ENCODE measurements at places on chromosomes 5 and 9.

DNA sequence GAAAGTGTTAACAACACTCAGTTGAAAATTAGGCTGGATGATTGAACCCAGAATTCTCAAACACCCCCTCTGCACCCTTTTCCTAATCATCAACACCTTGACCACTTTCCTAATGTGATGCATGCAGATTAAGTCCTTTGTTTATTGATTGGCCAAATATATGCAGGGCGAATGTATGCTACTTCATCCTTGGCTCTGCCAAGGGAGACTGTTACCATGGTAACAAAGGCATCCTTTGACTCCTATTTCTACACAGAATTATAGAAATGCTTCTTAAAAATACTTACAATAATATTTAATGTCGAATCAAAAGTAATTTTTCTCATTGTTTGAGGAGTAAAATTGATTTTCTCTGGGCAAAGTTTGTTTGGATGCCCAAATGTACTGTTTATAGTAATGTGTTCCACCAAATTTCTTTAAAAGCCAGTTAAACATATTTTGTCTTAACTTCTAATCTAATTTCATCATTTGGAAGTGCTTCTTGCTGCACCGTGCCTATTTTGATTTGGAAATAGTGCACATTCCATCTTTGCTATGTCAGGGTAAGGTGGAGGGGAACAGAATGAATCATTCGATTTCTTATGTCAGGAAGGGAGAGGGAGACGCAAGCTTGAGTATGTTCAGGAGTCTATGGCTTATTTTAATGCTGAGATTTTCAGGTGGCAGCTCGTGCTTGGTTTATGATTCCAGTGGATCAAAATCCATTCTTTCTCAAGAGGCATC lies 1384.3 kb upstream of the WWC1 start:
- DNase-seq, result no peak

DNA sequence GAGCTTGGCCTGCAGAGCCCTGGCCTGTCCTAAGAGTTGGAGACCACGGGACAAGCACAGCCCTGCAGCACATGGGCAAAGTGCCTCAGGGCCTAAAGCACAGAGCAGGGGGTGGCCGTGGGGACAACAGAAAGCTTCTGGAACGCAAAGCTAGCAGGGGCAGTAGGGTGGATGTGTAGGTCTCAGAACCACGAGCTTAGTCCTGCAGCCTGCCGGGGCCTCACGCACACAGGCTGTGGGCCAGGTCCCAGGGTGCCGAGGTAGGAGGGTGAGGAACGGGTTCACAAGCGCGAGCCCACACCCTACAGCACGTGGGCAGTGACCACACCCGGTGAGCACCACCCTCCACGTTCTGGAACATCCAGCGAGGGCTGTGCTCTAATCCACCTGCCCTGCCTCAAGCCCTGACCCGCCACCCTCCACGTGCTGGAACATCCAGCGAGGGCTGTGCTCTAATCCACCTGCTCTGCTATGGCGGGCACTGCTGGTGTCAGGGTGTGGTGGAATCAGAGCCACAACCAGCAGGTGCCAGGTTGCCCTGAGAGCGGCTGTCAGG lies 9.3 kb downstream of the CLPTM1L start:
- DNase-seq, result no peak

DNA sequence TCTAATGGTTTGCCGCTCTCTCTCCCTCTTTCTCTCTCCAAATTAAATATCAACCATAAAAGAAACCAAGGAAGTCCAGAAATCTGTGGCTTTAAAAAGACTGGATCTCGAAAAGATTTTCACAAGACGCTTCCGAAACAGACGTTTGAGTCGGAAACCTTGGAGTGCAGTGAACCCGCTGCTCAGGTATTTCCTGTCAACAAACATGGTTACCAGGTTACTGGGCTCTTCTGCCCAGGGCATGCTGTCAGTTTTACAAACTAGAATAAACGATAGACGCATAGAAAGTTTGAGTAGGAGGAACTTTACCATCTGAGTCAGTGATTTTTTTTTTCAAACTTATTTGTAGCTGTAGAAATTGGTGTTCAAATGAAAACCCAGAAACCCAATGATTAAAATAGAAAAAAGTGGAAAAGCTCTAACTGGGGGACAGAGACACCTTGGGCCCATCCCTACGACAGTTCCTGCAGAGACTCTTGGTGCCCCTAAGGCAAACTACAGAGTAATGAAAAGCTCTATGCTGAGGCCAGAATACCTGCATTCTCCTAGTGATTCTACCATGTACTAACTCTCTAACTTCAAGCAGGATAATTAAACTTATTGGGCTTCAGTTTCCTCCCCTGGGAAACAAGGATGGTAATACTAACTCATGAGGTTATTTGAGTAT lies 90.0 kb downstream of the DOCK8 start:
- DNase-seq, result no peak

- DNase-seq, result no peak
Measured at GRCh38 chr9:88418025-88418424, 29.8 kb downstream of the SPIN1 start.

DNA sequence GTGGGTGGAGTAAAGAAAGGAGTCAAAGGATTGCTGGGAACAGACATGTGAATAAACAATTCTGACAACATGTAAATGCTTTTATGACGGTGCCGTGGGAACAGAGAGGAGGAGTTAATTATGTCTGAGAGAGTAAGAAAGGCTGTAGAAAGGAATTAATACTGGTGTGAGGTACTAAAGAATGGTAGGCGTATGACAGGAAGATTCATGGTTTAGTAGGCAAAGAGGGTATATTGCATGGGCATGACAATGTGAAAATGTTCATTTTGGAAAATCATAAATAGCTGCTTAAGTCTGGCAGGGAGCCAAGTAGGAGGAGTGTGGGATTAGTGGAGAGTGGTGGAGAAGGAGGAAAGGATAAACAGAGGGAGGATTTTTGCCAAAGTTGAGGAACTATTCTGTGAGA lies 19.7 kb downstream of the NAA35 start:
- DNase-seq, result no peak

DNA sequence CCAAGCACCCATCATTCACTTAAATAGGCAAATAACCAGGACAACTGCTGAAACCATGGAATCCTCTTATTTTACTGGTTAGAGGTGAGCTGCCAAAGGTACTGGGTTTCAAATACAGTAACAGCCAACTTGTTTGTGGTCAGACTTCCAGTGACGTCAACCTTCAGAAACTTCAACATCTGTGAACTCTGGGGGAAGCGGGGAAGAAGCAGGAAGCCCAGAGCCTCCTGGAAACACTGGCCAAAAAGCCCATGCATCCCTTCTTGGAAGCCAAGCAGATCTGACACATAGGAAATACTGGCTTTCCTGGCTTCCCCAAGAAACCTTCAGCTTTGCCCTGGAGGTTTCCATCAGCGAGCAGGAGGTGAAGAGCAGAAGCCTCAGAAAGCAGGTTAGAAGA lies 4.9 kb upstream of the FRRS1L start:
- no peak for DNase-seq

GRCh38 chr5:141915881-141916336 lies 7.8 kb upstream of the DELE1 start:
- DNase-seq, result no peak

GRCh38 chr5:158450751-158451171 lies 591.8 kb upstream of the CLINT1 start:
- DNase-seq, result no peak

GRCh38 chr5:121399879-121400278 lies 451.8 kb upstream of the FTMT start:
- no peak for DNase-seq

DNA sequence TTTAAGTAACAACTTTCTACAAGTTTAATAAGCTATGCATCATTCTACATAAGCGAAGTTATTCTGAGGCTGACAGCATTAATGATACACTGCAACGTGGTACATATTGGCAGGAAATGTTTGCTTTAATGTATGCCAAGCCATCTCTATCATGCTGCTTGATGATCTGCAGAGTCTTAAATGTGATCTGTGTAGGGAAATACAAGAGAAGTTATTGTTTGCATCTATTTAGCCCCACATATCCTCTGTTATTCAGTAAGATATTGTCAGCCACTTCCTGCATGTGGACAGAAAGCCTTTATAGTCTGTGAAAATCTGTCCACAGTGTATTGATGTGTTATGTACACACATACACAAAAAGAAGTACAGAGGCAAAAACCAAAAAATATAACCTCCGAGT lies 193.1 kb upstream of the FREM1 start:
- no peak for DNase-seq

DNA sequence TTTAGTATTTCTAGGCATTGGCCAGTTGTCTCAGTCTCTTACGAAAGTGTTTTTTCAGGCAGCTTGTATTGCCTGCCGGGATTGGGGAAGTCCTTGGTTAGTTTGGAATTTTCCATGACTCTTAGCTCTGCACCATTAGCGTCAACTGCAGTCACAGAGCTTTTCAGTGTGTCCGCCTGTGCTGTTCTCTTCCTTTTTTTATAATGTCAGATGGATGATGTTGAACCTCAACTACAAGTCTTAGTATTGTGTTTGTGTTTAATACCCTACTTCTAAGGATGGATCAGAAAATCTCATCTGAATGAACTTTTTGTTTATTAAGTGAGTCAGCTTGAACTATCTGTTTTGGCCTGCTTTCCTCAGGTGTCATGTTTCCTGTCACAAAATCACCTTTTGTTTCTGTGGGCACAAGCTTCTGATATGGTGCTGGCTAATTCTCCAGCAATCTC lies 33.1 kb downstream of the ATP6V0E1 start:
- DNase-seq, result no peak

DNA sequence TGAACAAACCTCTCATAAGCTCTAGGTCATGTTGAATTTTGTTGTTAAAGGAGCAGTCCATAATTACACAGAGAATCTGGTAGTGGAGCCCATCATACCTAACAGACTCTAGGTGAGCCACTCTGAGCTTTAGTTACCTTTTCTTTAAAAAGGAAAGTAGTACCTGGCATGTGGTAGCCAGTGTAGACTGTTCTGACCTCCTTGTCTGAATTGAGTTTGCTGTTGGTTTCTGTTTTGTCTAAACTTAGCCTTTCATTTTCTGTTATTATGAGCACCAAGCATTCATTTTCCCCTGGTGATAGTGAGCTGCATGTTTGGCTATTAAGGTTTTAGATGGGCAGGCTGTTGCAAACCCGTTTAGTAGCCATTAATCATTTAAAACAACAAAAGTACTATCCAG lies 112.2 kb downstream of the MAST4 start:
- DNase-seq, result no peak

DNA sequence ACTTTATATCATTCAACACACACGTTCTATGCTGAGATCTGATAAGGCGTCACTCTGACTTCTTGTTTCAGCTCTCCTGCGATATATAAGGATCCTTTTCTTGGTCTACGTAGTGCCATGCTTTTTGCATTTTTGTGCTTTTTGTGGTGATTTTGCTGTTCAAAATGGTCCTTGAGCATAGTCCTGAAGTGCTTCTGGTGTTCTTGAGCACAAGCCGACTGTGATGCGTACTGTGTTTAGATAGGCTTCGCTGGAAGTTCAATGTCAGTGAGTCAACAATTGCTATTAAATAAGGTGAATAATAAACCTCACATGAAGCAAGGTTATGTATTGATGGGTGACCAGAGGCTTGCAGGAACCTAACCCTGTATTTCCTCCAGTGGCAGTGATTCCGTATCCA lies 46.8 kb downstream of the ACO1 start:
- no peak for DNase-seq

- DNase-seq, result no peak
Measured at GRCh38 chr9:106920701-106921283, 57.8 kb downstream of the ZNF462 start.

DNA sequence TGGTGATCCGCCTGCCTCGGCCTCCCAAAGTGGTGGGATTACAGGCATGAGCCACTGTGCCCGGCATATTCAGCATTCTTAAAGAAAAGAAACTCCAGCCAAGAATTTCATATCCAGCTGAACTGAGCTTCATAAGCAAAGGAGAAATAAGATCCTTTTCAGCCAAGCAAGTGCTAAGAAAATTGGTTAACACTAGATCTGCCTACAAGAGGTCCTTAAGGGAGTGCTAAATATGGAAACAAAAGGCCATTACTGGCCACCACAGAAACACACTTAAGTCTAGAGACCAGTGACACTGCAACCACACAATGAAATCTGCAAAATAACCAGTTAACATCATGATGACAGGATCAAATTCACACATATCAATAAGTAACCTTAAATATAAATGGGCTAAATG lies 331.5 kb downstream of the MAN2A1 start:
- DNase-seq, result no peak

GRCh38 chr5:143683459-143683858 lies 128.5 kb upstream of the HMHB1 start:
- DNase-seq, result no peak

GRCh38 chr5:1432296-1432695 lies 12.9 kb downstream of the SLC6A3 start:
- DNase-seq, result no peak

DNA sequence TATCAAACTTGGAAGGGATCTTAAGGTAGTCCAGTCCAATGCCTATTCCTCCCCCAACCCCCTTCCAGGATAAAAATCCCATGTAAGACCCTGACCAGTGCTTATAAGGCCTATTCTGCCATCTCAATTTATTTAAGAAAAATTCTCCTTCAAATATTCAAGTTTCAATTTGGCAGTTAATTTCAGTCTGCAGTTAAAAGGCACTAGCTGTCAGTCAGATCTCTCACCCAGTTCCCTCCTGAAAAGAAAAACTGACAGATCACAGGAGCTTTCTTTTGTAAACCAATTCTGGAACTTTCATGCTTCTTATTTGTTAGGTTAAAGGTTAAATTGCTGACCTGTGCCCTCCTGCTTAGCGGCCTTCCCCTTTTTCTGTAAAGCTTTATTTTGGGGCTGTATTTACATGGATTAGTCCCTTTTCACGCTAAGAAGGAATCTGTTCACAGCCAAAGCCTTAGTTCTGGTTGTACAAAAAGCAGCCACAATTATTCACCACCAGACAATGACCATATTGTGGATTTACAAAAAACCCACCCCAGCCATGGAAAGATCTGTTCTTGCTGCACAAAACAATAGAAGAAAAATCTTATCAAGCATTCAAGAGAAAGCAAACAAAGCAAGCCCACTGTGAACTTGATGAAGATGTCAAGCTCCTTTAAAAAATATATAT lies 68.7 kb downstream of the DENND1A start:
- DNase-seq, result no peak

GRCh38 chr9:94010980-94011533 lies 55.9 kb upstream of the BARX1 start:
- DNase-seq, result no peak

DNA sequence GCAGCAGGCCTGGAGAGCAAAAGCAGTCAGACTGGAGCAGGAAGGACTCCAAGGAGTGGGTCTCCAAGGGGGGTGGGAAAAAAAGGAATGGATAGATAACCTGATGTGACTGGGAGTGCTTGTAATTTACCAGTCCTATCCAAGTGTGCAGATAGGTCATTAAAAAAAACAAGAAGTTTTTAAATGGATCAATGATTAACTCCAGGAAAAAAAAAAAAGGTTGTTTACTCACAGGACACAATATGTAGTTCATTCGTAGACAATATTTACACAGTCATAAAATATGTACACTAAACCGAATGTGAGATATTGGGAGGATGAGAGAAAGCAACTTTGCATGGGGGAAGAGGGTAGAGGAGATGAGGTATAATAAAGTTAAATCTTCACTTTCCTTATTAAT lies 20.4 kb downstream of the ZBTB5 start:
- DNase-seq, result no peak

- no peak for DNase-seq
Measured at GRCh38 chr9:81976351-81976750, 12.2 kb upstream of the SPATA31D1 start.
